ENCODE measurements at places on chromosomes 11 and 22.

DNA sequence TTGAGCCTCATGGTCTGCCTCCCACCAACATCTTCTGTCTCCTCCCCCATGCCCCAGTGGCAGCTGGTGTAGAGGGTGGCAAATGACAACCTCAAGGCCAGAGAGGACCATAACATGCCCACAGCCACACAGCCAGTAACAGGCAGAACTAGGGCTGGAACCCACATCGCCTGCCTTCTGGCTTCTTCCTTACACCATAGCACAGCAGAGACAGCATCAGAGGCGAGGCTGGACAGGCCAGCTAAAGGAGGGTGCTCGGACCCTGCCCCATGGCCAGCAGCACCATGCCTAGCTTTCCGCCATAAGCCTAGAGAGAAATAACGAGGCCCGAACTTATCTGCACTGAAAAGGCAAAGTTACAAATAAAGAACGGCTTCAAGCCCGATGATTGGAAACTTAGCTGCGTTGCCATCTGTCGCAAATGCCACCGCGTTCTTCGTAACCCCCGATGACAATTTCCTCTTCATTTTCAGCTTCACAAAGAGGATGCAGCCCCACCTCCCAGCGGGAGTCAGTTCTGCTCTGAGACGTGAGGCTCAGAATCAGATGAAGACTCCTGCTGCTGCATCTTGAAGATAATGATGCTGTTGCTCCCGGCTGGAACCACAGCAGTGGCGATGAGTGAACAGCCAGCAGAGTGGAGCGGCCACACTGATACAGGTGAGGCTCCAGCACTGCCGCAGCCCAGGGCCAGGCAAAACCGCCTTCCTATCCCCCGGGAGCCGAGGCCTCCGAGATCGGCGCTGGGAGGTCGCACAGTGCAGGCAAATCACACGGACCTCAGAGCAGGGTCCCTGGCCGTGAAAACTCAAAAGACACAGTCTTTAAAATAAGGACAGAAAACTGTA lies 73.8 kb upstream of the RTL6 start:
- no peak for DNase-seq

GRCh38 chr22:16962501-16962900 lies 45.5 kb downstream of the GAB4 start:
- DNase-seq: no peak

- DNase-seq: no peak
Measured at GRCh38 chr22:19235874-19236273, 55.6 kb downstream of the CLTCL1 start.

DNA sequence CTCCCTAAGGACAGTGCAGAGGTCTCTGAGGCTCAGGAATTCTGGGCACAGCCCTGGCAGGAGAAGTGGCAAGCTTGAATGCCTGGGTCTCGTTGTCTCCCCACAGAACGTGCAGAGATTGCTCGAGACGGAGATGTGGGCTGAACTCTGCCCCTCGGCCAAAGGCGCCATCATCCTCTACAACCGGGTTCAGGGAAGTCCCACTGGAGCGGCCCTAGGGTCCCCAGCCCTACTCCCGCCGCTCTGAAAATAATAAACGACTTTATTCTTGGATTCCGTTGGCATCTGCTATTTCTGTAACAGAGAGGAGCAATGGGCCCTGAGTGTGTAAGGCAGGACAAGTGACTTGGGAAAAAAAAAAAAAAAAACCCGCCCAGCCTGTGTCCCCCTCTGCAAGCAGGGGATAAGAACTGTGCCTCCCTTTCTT lies 591 bp upstream of the DNAJC4 start:
- no peak for DNase-seq

DNA sequence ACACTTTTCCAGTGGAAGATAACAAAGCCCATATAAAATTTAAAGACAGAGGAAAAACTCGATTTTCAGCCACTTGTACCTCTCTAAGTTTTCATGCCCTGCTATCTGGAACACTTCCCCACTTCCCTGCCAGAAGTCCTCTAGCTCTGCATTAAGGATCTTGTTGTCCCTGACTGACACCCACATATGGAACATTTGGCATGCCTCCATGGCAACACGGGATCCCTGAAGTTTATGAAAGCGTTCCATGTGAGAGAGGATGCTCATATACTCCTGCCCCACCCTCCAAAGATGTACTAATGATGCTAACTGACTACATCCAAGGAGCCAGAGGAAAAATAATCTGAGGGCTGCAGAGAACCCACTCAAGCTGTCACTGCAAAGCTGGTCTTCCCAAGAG lies 8.8 kb upstream of the C11orf91 start:
- DNase-seq: no peak

DNA sequence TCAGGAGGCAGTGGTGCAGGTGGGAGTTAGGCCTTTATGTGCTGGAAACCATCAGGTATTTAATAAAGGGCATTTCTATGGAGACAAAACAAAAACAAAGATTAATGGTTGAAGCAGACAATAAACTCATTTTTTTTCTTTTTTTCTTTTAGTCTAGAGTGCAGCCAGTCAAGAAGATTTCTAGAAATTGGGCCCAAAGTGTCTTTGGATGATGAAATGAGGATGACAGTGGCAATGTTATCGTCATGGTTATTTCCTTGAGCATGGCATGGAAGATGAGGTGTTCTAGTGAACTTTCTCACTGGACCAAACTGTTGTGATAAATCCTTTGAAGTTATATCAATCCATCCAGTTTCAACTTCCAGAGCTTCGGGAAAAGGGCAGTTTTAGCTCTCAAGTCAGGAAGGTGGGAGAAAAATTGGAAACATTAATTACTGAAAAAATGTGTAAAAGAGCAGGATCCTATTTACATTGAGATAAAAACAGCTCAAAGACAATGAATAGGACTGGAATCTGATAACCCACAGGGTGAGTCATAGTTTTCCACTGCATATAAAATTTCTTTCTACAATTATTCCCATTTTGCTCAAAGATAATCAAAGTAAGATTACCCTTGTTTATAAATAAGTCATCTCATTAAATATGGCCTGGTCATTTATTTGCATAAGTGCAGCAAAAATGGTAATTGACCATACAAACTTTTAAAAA lies 33.0 kb downstream of the PRR5L start:
- DNase-seq: no peak

DNA sequence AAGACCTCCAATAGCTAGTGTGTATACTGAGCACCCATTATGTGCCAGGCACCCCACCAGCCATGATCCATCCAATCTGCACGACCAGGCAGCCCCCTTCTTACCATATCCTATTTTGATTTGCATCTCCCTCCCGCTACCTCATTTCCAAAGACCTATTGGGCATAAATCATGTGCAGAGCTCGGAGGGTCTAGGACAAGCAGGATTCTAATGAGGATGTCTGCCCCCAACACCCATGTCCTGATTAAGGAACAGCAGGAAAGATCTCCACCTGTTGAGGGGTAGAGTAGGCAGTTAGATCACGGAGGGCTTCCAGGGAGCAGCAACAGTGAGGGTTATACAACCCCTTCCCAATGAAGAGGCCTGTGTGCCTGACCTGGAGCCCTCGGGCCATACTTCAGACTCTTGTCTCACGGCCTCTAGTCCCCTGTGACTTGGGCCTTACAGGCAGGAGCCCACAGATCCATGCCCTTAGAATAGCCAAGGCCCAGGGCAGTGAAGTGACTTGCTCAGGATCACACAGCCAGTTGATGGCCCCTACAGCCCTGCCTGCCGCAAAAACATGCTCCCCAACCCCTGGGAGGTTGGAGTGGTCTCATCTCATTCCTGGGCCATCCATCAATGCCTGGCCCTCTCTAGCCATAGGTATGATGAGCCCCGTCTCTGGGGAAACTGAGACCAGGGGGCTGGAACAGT lies 3.5 kb downstream of the RAB3IL1 start:
- DNase-seq: no peak

GRCh38 chr11:33635161-33635560 lies 65.5 kb downstream of the C11orf91 start:
- DNase-seq: no peak

DNA sequence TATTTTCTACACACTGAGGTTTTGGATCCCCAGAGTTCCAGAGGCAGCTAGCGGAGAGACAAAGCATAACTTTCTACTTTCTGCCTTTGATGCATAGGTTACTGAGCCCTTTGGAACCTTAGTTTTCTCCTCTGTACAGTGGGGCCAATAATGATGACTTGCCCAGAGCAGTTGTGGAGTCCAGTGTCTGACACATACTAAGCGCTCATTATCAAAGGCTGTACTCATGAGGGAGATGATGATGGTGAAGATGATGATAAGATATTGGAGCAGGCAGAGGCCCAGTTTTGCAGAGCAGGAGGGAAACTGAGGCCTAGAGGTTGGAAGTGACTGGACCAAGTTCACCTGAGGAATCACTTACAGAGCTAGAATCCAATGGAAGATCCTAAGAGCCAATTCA lies 458.0 kb downstream of the MIAT start:
- DNase-seq: no peak

- no peak for DNase-seq
Measured at GRCh38 chr11:57432149-57432561, 5.2 kb upstream of the SLC43A3 start.

- no peak for DNase-seq
Measured at GRCh38 chr22:38180841-38181452, 683 bp downstream of the PLA2G6 start.

DNA sequence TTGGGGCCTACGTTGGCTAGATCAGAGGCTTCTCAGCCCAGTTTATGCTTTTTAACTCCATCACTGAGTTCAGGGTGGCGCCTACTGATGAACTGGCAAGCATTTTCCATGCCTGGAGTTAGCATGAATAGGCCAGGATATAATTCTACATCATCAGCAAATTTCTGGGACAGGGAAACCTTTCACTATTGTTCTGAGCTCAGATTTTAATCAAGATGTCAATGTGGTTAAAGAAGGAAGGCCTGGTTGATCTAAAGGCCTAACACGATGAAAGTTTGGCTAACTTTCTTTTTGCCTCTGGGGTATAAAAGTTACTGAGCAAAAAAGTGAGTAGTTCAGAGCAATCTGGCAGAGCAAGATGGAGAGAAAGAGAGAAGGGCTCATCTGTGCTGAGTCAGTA lies 21.7 kb upstream of the IFITM3 start:
- DNase-seq: no peak

DNA sequence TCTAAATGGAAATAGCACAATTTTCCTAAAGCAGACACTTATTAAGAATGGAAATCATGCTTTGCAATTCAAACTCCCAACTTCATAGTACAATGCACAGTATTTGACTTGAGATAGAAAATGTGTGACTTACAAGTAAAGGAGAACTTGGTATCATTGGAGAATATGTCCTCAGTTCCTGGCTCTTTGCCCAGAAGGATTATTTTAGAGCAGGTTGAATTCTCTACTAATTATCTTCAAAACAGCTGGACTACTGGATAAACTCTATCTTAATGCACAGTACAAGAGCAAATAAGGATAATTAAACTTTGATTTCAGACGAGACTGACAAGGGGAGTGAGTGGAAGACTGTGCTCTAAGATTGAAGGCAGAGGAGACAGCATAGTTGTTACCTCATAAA lies 839.4 kb downstream of the OPCML start:
- no peak for DNase-seq

GRCh38 chr11:119493712-119494111 lies 70.7 kb upstream of the THY1 start:
- no peak for DNase-seq

GRCh38 chr22:17576470-17576869 lies 13.2 kb downstream of the SLC25A18 start:
- no peak for DNase-seq

GRCh38 chr11:112511911-112512310 lies 251.3 kb upstream of the PLET1 start:
- no peak for DNase-seq

GRCh38 chr11:33303541-33303940 lies 46.4 kb downstream of the HIPK3 start:
- no peak for DNase-seq

DNA sequence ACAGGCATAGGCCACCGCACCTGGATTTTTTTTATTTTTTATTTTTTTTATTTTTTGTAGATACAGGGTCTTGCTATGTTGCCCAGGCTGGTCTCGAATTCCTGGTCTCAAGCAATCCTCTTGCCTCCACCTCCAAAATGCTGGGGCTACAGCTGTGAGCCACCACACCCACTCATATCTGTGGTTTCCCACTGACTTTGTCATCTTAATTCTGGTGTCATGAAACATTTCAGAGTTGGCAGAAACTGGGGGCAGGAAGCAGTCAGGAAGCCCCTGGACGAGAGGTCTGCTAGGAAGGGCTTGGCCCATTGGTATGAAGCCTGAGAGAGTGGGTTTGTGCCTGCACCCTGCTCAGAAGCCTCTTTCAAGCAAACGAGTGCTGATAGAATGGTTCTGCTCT lies 49.1 kb downstream of the COMMD9 start:
- DNase-seq: no peak

GRCh38 chr22:44365191-44365590 lies 52.4 kb upstream of the SHISAL1 start:
- no peak for DNase-seq

GRCh38 chr11:120096369-120097191 lies 41.3 kb downstream of the TRIM29 start:
- no peak for DNase-seq

- DNase-seq: peak; percentile 45
Measured at GRCh38 chr11:87352759-87353707, 315.3 kb downstream of the TMEM135 start.

GRCh38 chr11:64204464-64204989 lies 2.0 kb upstream of the FERMT3 start:
- DNase-seq: peak; percentile 68

DNA sequence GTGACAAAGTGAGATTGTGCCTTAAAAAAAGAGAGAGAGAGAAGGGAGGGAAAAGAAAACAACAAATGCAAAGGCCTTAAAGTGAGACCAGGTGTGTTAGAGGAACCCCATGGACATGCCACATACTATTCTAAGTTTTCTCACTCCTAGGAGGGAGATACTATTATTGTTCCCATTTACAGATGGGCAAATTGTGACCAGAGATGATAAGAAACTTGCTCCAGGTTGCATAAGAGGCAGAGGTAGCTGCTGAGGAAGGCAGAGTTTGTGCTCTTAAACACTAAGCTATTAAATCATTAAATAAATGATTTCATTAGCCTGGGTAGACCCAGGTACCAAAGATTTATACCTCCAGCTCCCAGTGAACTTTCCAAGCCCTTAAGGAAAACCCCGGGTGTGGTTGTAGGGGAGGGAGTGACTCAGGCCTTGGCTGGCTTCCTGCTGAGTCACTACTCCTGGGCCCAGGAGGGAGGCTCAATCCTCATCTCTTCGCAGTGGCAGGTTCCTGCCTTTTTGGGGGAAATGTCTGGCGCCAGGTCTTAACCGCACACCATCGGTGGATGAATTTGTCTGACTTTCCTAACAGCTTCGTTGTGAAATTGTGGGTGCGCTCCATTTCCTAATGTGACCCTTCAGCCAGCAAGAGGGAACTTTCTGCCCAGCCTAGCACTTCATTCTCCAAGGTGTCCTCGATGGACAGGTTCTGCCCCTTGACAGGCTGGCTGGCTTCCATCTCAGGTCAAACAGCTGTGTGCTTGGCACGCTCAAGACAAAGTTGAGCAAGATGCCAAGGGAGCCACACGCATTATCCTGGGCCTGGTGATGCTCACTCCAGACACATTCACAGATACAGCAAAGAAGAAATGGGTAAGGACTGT lies 33.4 kb upstream of the PTPRJ start:
- no peak for DNase-seq
